ENCODE measurements at places on chromosomes 16 and 17.

GRCh38 chr17:7932949-7933348 is 943 bp downstream of the CNTROB start:
- DNase-seq: peak; percentile 54

DNA sequence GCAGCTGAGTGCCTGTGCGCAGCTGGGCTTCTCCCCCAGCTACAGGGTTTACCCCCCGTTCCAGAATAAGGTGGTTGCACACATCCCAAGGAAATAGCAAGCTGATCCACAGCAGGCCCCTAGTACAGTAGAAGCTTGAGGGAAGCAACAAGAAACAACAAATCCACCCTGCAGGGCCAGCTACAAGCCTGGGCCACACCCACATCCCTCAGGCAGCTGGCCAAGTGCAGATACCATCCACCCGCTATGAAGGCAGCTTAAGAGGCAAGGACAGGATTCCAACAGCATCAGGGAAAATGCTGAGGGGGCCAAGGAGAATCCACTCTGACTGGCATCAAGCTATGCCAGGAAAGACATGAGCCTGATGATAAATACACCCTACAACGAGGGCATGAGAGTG is 66.9 kb upstream of the RCVRN start:
- DNase-seq: no peak

- peak; percentile 82 for DNase-seq
These were observed at the start of gene ABHD15 for GRCh38 chr17:29566473-29567303. TSS of gene ABHD15 (minus strand) at chr17:29567037. CDS start at chr17:29566966, 71 bp downstream.

DNA sequence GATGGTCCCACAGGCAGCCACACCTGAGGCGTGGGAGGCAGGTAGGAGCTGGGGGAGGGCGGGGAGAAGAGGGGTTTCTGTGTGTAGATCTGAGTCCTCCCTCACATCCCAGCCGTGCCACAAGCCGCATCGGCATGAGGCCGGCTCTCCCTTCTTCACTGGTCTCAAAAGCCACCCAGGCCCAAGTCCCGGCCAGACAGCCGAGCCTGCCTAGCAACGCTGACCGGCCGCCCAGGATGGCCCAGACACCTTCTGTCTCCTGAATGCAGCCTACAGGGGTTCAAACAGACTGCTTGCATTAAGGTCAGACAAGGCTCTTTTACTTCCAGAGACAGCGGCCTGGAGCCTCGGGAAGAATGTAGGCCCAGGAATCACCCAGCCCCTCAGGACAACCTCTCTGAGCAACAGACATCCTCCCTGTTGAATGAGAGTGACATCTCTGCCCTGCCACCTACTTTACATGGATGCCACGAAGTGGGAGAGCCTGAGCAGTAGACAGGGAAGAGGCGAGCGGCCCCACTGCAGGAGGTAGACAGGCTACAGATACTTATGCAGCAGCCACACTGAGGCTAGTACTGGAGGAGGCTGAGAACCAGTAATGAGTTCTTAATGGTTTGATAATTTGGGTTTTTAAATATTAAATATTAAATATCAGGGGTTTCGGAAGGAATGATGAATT is 69.6 kb downstream of the N4BP1 start:
- DNase-seq: no peak

DNA sequence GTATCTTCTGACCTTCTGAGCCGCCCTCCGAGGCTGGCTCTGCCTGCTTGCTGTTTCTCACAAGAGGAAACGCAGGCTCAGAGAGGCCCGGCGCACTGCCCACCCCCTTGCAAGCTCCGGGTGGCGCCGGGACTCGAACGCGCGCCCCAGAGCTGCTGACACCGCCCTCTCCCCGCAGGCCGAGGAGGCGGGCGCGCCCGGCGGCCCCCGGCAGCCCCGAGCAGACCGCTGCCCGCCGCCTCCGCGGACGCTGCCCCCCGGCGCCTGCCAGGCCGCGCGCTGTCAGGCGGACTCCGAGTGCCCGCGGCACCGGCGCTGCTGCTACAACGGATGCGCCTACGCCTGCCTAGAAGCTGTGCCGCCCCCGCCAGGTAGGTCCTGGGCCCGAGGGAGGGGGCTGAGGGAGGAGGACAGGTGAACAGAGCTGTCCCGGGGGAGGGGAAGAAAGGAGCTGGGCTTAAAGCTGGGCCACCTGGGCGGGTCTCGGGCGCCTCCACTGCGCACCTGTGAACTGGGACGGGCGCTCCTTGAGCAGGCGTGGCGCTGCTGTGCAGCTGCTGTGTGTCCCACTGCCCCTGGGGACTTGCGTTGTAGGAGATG is 18.2 kb downstream of the WFDC1 start:
- no peak for DNase-seq

GRCh38 chr17:10337976-10338375 is 34.8 kb downstream of the MYH13 start:
- no peak for DNase-seq

- DNase-seq: no peak
These were observed 1.1 kb upstream of the GFOD2 start for GRCh38 chr16:67720236-67720635.

Measured in activated T-cell treated with anti-CD3 and anti-CD28 coated beads, Interleukin-2, amount 50 U/mL, for 72 hours (primary cell).